ENCODE measurements at places on chromosomes 2 and 18.

GRCh38 chr2:241788572-241788971 lies 11.9 kb downstream of the GAL3ST2 start:
- no peak for DNase-seq

DNA sequence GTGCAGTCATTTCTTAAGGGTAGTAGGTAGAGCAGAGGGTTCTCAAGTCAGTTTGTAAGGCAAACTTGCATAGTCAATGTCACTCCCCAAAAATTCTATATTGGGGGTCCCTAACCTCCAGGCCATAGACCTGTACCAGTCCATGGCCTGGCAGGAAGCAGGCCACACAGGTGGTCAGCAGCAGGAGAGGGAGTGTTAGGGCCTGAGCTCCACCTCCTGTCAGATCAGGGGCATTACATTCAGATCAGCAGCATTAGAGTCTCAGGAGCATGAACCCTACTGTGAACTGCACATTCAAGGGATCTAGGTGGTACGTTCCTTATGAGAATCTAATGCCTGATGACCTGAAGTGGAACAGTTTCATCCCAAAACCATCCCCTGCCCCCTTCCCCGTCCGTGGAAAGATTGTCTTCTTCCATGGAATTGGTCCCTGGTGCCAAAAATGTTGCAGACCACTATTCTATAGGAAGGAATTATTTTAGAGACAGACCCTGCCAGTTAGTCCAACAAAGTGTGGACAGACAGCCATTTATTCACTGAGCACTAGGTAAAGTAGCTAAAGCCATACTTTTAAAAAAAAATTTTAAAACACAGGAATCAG lies 6.7 kb downstream of the COA5 start:
- peak; percentile 46 for DNase-seq

- DNase-seq: no peak
These were observed 195.1 kb downstream of the KCNE4 start for GRCh38 chr2:223247136-223247535.

- DNase-seq: no peak
These were observed 249.8 kb downstream of the NBAS start for GRCh38 chr2:15311201-15311907.

GRCh38 chr18:36392164-36392978 lies 94.9 kb downstream of the FHOD3 start:
- no peak for DNase-seq

All from LoVo (cell line).